ENCODE measurements at places on chromosomes 1 and 21.

DNA sequence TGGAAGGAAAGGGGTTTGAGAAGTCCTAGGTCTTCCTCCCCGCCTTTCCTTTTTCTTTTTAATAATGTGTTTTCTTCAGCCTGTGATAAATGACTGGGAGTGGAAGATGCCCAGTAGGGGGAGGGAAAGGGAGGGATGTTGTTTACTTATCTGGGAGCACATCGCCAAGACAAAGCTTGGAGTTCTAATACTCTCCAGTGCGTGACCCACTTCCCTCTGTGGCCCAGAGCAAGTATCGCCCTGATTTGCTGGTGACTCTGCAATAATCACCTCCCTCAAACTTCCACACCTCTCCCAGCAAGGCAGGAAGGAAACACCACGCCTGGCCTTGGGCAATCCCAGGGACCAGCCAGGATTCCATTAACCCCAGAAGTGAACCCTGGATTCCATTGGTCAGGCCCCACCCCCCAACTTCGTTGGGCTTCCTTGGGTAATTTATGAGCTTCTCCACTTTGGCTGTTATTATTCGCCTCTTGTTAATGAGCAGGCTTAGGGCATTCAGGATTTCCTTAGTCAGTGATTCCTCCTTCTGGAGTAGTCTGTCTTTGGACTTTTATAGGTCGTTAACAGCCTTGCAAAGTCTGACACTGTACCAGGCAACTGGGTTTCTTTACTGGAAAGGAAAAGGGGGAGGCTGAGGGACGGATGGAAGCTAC is 24.3 kb upstream of the GRHL3 start:
- DNase-seq = no peak

DNA sequence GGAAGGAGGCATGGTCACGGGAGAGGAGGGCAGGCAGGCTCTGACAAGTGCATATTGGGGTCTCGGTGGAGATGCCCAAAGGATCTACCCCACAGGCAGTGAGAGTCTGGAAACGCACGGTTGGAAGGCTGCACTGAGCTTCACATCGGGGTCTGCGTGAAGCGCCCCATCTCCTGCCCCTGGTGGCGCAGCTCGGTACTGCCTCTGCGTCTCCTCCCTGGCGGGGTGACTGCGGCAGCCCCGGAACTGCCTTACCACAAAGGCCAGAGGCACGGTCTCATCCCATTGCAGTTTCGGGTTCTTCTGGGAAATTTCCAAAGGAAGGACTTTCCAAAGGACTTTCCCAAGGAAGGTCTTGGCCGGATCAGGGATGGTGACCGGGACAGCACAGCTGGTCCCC is 69.2 kb upstream of the AJAP1 start:
- no peak for DNase-seq

GRCh38 chr1:152786077-152786476 is at the start of gene LCE1E:
TSS of gene LCE1E (plus strand) at chr1:152786257. CDS start at chr1:152787300, 1,043 bp downstream.
- no peak for DNase-seq

DNA sequence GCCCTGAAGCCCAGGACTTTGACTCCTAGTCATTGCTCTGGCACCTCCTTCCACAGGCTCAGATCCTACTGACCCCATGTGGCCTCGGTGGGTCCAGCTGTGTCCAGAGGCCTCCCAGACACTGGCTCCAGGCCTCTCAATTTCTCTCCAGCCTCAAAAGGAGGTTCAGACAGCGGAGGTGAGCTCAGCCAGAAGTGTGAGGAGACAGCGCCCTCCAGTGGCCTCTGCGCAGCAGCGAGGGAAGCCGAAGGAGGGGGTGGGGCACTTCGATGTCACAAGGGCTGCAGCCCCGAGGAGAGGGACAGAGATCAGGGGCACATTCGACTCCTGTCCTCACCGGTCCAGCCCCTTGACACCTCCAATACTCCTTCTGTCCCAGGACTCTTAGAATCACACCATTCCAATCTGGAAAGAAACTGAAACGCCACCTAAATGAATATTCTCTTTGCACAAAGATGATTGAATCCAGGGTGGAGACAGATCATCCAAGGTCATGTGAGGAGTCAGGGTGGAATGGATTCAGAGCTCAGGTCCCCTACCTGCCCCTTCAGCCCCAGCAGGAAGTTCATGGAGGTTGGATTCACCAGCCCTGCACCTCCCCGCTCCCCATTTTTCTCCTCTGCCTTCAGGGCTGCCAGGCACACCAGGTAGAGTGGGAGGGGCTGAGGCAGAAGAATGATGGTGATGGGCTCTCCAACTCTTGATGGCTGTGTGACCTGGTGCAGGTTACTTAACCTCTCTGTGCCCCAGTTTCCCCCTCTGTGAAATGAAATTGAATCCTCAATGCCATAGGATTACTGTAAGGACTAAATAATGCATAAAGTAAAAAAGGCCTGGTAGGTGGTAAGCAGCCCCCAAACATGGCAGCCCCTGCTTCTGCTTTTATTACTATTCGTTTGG is 34.8 kb upstream of the ZBTB40 start:
- peak; percentile 61 for DNase-seq

- DNase-seq = no peak
Observed at GRCh38 chr1:226444901-226445300, 37.0 kb upstream of the PARP1 start.

DNA sequence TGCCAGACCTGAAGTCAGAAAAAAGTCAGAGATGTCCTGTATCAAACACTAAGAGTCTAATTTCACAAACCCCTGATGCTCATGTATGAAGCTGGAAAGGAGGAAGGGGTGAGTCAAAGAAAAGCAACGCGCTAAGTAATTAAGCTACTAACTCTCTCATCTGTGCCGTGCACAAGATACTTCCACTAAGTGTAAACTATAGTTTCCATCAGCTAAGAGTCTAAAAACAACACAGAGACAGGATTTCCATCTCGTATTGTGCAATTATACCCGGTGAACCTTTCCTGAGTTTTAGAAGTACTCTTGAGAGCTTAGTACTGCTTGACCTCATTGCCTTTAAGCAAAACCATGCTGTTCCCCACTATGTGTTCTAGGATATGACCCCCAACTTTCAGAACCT is 19.0 kb downstream of the DNALI1 start:
- no peak for DNase-seq
